D341Med (cell line): ENCODE measurements at places on chromosomes 2 and 18.
A peak's percentile ranks its signal among the peaks of the same experiment; 100 is the strongest.

DNA sequence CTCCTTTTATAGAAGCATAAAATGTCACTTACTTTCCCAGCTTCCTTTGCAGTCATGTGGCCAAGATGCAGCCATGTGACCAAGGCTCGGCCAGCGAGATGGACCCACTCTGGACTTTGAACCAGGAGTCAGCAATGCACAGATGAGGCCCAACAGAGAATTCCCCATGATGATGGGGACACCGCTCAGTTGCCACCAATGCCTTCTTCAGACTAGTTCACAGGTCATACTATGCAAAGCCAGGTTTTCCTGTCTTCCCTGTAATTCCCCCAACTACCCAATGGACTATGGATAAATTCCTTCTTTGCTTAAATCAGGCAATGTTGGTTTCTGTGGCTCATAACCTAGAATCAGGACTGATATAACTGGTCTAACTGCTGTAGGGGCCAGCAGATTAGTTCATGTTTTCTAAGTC, 22.5 kb upstream of the REL start:
- DNase-seq, result no peak

GRCh38 chr2:6819668-6820067, 46.0 kb downstream of the CMPK2 start:
- no peak for DNase-seq

GRCh38 chr2:145408980-145409379, 889.1 kb upstream of the ZEB2 start:
- DNase-seq, result no peak

- DNase-seq, result no peak
Observed at GRCh38 chr2:143645921-143646645, 516.9 kb downstream of the ARHGAP15 start.

- no peak for DNase-seq
Observed at GRCh38 chr18:808502-808901, 3.5 kb downstream of the YES1 start.

GRCh38 chr2:148049284-148049683, 28.4 kb downstream of the MBD5 start:
- no peak for DNase-seq

- DNase-seq, result no peak
Observed at GRCh38 chr2:56292951-56293350, 109.2 kb downstream of the CCDC85A start.

DNA sequence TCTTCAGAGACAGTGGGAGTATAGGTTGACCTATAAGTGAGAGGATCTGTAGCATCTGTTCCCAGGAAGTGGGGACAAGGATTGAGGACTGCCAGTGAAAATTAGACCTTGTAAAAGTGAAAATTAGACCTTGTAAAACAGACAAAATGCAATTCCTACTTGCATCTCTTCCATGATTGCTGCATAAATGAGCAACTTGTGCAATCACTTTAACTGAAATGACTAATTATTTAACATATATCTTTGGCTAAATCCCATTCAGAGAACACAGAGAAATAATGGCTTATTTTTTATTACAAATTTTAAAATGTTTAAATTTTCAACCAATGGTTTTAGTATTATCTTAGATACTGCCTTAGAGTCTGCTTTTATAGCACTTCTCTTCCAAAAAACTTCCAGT, 67.2 kb upstream of the NABP1 start:
- DNase-seq, result no peak

DNA sequence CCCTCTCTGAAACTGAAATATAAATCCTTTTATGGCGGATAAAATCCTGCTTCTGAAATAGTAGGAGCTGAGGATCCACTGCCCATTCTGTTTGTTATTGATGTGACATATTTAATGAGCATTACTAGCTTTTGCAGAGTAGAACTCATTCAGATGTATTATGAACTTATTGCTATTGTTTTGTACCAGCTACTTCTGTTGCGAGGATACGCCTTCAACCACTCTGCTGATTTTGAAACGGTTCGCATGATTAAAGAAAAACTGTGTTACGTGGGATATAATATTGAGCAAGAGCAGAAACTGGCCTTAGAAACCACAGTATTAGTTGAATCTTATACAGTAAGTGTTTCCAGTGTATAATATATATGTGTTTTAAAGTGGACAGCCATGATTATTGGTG, 27.7 kb downstream of the ACTR2 start:
- no peak for DNase-seq

- DNase-seq, result no peak
Observed at GRCh38 chr2:162126111-162126519, 25.9 kb downstream of the GCG start.

DNA sequence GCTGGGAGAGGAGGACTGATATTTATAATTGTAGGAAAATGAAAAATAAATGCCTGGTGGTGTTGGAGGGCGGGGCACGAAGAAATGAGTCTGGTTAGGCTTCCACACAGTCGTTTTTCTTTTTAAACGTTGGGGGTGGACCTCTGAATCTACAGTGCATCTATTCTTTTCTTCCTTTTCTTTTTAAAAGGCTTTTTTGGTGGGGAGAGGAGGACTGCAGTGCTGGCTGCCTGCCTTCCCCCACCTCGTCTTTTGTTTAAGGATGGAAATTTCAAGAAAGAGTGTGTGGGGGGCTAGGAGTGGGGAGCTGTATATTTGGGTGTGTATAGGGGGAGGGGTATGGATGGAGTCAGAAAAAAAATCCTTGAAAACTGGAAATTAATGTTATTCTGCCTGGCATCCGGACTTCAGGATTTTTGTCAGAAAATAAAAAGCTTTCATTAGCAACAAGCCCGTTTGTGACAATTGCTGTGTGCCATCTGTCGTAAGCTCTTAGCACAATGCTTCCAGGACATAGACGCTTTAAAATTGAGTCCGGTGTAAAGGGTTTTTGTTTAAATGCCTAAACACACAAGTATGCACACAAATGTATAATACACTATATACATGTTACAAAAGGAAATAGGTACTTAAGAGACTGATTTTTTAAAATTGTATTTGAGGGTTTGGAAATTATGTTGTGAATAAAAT, 1.1 kb downstream of the MAP2 start:
- DNase-seq, result peak; percentile 5

- DNase-seq, result no peak
Observed at GRCh38 chr2:38436227-38436664, 59.2 kb upstream of the ATL2 start.

DNA sequence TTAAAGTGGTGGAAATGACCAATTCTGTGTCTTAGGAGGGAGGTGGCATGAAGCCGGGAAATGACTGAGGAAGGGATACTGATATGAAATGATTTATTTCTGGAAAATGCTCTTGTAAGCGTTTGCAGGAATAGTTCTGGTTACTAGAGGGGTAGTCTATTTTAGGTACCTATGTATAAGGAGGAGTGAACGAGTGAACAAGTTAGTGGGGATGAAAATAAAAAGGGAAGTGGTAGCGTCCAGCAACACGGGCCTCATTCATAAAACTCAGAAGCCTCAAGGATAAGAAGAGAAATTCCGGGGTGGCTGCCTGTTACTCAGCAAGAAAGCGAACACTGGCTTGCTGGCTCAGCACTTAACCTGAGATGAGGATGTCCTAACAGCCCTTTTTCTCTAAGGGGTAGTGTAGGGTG, 303.3 kb downstream of the NCKAP5 start:
- no peak for DNase-seq

DNA sequence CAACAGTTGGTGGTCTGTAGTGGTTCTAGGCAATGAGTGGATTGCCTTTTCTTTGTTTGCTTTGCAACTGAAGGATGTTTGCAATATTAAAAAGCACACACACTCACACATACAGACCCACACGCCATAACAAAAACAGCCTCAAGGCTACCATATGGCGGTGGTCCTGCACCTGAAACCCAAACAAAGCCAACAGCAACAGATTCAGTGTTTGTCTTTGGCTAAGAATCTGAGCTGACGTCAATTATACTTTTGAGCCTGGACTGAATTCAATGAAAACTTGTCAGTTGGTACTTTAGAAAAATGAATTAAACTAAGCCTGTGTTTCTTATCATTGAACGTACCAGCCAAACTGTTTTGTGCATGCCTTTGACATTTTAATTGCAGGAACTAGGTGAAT, 65.0 kb upstream of the NYAP2 start:
- DNase-seq, result no peak

- DNase-seq, result no peak
Observed at GRCh38 chr2:120828829-120829632, 93.4 kb downstream of the GLI2 start.

GRCh38 chr2:139685090-139685983, 905.1 kb upstream of the NXPH2 start:
- no peak for DNase-seq

GRCh38 chr2:104853534-104854497, at the start of gene POU3F3:
POU3F3 (plus strand) TSS chr2:104854115; CDS start chr2:104855511, 1,396 bp downstream.
- DNase-seq, result peak; percentile 82

DNA sequence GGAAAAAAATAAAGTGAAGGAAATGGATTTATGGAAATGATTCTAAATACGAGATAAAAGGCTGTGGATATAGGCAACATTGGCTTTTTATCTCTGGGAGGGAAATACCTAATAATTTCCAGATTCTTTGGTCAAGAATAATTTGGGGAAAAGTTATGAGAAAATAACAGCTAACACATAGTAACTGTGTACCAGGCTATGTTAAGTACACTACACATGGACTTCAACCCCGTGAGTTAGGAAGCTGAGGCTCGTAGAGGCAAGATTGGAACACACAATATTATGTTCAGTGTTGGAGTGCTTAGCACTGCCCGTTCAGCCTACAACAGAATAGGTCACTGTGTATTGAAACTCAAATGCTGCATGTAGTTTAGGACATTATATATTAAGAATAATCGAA, 34.3 kb upstream of the GPD2 start:
- no peak for DNase-seq

DNA sequence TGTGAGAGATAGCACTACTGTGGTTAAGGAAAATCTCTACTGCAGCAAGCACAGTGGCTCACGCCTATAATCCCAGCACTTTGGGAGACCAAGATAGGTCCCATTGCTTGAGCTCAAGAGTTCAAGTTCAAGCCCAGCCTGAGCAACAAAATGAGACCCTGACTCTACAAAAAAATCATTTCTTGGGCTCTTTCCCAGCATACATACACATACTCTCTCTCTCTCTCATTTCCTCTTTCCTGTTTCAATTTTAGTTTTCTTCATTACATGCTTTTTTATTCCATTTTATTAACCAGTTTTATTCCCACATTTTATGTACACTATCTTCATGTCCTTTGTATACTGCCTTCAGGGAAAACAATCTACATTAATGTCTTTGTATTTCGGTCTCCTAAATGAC, 14.6 kb downstream of the WDR33 start:
- DNase-seq, result no peak

- no peak for DNase-seq
Observed at GRCh38 chr18:57737400-57738060, 65.6 kb downstream of the ATP8B1 start.

DNA sequence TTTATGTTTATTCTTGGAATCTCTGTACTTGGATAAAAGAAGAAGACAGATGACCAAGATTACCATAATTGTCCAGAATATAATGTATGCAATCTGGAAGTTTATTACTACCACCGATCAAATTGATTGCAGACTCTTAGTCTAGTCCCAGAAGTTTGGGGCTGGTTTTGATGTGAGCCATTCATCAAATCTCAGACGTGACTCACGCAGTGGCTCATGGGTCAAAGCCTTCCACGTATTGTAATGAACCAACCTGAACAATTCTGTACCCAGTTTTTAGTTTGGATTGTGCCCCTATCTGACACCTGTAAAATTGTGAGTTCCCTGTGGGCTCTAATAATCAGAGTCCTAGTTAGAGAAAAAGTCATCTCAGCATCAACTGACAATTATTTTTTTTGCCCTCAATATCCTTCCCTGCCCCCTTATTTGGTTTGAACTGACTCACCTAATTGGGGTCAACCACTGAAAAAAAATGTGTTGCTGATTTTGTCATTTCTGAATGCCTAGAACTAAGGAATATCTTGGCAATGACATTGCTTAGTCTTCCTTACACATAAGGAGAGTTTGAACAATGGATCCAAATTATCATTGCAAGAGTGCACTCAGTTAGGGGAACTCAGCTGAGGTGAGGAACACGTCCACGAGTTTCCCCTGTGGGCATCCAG, 219.5 kb upstream of the NRP2 start:
- DNase-seq, result no peak

- peak; percentile 43 for DNase-seq
Observed at GRCh38 chr2:226131299-226131784, 668.3 kb downstream of the IRS1 start.

GRCh38 chr2:173999724-174000123, 34.6 kb upstream of the SP3 start:
- DNase-seq, result no peak

GRCh38 chr2:161766334-161766733, 142.1 kb downstream of the SLC4A10 start:
- no peak for DNase-seq

- no peak for DNase-seq
Observed at GRCh38 chr18:62766266-62766665, 50.9 kb downstream of the PHLPP1 start.

- DNase-seq, result no peak
Observed at GRCh38 chr2:217617616-217618022, 385.2 kb downstream of the TNS1 start.

GRCh38 chr2:199471443-199472057, 13.8 kb upstream of the SATB2 start:
- peak; percentile 89 for DNase-seq

DNA sequence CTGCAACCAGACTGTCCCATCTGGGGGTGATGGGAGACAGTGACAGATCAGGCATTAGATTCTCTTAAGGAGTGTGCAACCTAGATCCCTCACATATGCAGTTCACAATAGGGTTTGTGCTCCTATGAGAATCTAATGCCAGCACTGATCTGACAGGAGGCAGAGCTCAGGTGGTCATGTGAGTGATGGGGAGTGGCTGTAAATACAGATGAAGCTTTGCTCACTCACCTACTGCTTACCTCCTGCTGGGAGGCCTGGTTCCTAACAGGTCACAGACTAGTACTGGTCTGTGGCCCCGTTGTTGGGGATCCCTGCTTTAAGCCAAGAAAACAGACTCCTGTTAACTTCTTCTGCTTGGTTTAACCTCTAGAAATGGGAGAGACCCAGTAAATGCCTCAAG, 3.2 kb downstream of the CYP27A1 start:
- no peak for DNase-seq

GRCh38 chr2:96374211-96374951, 38.8 kb downstream of the NCAPH start:
- DNase-seq, result no peak

GRCh38 chr2:423479-423878, 135.6 kb upstream of the ALKAL2 start:
- DNase-seq, result no peak

DNA sequence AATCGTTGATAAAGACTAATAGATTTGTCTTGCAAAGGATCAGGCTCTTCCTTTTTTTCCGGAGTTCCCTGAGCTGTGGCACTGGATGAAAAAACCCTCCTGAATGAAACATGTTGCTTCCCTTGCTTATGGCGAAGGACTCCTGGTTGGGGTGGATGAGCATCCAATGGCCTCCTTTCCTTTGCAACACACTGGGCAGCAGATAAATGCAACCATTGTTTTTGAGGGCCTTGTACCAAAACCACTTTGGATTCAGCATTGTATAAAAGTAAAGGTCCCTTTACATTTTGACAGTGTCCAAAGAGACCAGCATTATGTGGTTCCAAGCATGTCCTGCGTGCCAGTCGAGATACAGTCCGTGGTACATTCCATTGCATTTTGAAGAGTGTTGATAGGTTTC, 44.7 kb downstream of the FAM210A start:
- DNase-seq, result no peak

GRCh38 chr2:113175042-113175628, 1.4 kb downstream of the PSD4 start:
- no peak for DNase-seq

- DNase-seq, result no peak
Observed at GRCh38 chr18:422966-423365, 77.5 kb downstream of the COLEC12 start.
